Mesenteric fat pad (tissue), 1 donor: ENCODE measurements at places on chromosomes 7 and 10. TPM values are rescaled to one million over a fixed set of nuclear protein-coding genes. Genes with fewer than 3 reads are reported as not detected.
A peak's percentile ranks its signal among the peaks of the same experiment; 100 is the strongest.

Gene ATP5F1C
- 206 TPM for total RNA-seq

DNA sequence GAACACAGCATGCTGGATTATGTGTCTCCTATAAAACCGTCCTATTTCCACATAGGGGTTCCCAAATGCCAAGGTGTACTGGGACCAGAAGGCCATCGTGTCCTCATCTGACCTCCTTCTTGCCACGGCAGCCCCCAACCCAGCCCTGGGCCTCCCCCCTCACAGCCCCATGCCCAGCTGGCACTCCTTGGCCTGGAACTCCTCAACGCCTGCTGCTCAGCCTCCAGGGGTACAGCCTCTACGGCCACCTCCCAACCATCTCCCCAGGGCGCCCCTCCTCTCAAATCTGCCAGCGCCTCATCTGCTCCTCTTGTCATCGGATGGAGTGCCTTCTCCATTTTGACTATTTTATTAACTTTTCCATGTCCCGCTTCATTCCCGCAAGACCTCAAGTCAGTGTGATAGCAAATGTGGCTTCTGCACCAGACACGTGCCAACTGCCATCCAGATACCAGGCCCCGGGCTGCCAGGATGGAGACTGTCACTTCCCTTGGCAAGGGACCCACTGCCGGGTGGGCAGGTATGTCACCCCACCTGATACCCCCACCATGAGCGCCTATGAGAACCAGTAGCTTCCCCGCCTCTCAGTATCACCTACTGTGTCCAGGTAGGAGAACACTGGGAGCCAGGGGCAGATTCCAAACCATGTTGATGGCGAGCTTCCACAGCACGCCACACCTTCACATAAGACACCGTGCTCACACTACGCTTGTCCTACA lies 106.7 kb downstream of the EBF3 start:
- DNase-seq: peak; percentile 55

Gene OR2A5
- total RNA-seq: not detected

Gene EN2
- total RNA-seq: 0.22 TPM

- no peak for DNase-seq
These were observed 87.6 kb upstream of the MACROH2A2 start for GRCh38 chr10:69965086-69965485.

Gene ZNF425
- 0.64 TPM for total RNA-seq

DNA sequence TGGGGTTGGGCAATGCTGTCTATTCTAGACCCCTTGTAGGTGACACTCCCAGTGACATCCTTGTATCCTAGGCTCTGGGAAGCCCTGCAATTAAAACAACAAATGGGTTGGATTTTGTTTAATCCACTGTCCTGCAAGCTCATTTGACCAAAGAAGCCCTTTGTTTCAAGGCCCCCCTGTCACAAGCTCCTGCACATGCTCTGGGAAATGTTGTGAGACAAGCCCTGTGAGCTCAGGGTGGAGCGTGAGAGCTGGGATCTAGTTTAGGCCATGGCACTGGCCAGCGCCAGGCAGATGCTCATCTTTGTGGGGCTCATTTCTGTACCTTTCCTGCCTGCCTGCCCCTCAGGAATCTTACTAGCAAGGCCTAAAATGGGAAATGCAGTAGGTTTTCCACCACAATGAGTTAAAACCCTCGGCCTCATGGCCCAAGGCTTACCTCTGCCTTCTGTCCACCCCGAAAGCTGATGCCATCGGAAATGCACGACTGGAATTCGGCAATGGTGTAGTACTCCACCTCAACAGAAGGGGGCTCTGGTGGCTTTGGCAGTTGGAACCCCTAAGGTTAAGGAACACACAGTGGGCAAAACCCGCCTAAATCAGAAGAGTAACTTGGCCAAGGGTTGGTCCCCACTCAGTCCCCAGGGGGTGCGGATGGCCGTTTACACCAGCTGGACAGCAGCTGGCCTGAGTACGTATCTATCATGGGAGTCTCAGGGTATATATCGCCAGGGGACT lies 112.0 kb downstream of the NEURL1 start:
- no peak for DNase-seq

Gene GPR22
- not detected for total RNA-seq

Gene APBB1IP
- 37.2 TPM for total RNA-seq

DNA sequence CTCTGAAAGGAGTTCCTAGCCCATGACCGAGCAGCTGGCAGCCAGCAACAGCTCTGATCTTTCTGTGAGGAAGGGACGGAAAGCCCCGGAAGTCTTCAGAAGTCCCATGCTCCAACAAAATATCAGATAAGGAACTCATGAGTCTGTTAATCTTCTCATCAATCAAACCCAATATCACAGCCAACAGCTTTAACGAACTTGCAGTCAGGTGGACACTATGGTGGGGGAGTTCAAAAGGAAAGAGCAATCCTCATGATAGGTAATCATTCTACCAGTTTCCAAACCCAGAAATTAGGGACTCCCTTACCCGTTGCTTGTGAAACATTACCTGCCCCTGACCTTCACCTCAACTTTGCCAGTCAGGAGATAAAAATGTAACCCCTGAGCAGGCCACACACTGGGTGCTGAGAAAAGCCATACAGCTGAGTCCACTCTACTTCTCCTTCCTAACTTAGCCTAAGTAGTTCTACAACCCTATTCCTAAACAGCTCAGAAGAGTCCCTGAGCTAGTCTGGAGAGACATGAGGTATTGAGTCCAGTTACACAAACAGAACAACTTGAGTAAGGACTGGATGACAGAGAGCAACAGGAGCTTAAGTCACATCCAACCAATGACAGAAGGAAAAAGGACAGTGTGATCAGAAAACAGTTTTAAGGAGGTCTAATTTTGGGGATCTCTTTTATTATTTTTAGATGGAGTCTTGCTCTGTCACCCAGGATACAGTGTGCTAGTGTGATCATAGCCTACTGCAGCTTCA lies 2.2 kb downstream of the NDST2 start:
- no peak for DNase-seq

- DNase-seq: peak; percentile 91
These were observed 1.9 kb upstream of the SH2D4B start for GRCh38 chr10:80535671-80536360.

DNA sequence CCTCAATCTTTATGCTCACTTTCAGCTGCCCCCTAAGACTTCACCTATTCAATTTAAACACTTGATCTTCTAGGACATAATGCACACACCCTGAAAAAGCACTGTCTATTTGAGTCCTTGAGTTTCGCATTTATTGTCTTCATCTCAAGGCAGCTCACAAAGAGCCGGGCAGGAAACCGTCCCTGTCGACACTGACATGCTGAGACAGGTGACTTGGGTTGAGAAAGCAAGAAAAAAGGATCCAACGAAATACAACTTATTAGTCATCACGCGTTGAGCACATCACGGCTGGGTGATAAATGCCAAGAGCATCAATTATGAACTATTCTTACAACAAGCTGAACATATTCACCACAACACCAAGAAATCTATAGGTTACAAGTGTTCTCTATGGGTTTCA lies 91.1 kb downstream of the CALN1 start:
- no peak for DNase-seq

GRCh38 chr10:13681528-13681927 lies 94.8 kb downstream of the PRPF18 start:
- DNase-seq: no peak

- DNase-seq: no peak
These were observed 687.8 kb downstream of the IPMK start for GRCh38 chr10:57579926-57580325.

Gene ANKRD26
- 4.1 TPM for total RNA-seq
